ENCODE measurements at places on chromosomes 7 and 10.

GRCh38 chr10:21281765-21282484 is 243.6 kb downstream of the SKIDA1 start:
- no peak for DNase-seq

GRCh38 chr7:139981511-139981895 is 81.2 kb downstream of the PARP12 start:
- DNase-seq = no peak

DNA sequence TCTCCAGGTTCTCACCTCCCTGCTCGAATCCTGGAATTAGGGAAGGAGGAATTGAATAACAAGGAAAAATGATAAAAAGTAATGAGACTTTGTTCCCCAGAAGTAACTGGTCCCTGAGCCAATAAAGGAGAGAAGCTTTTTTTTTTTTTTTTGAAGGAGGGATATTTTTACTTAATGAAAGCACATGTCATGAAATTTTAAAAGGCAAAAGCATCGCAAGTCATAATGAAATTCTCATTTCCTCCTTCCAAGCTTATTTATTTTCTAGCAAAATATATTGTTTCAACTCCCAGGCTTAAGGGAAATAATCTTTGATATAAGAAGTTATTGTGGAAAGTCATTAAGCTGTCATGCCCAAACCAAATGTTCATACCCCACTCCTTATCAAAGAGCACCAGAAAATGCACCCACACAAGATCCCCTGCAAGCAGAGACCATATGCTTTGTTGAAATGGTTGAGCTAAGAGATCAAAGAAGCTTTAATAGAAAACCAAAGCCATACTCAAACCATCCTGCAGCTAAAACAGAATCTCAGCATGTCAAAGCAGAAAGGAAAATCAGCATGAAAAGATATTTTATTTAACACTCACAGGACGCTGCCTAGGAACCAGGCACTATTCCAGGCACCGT is 16.7 kb upstream of the ABCC2 start:
- peak; percentile 14 for DNase-seq

GRCh38 chr7:81500631-81501030 is 269.2 kb downstream of the HGF start:
- no peak for DNase-seq

DNA sequence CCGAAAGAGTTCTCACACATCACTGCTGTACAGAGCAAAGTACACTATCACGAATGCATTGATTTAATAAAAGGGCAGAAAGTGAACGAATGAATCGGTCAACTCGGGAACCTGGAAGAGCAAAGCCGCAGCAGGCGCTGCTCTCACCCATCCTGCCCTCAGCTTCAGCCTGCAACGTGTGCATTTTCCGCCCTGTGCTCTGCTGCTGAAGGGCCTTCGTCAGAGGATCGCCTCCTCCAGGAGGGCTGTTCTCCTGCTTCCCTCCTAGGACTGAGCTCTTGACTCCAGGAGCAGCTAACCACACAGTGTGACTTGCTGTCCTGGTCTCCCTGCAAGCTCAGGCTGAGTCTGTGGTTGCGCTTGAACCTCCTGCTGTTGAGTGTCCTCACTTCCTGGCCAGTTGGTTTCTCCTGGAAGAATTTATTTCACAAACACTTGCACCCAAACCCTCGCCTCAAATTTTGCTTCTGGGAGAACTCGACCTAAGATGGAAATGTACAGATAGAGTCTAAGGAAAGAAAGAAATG is 473.0 kb upstream of the KLF6 start:
- no peak for DNase-seq

DNA sequence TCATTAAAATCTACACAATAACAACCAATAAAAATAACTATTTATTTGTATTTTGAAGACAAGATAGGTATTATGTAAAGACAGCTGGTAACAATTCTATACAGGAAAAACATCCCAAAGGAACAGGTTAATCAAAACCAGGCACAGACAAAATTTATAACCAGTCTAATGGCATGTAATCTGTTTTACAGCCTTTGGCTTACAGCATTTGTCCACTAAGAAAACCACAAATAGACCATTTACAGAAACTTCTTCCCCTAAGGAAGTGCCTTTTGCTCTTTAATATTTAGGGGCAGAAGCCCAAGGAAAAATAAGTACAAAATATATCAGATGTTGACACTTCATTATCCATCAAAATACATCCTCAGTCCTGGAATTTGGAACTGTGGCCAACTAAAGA is 65.0 kb downstream of the SVIL start:
- no peak for DNase-seq

GRCh38 chr10:84605802-84606201 is 277.4 kb downstream of the CCSER2 start:
- no peak for DNase-seq

- no peak for DNase-seq
Observed at GRCh38 chr10:132755166-132755711, 30.7 kb downstream of the NKX6-2 start.

GRCh38 chr7:94300176-94300835 is 94.4 kb upstream of the COL1A2 start:
- no peak for DNase-seq

DNA sequence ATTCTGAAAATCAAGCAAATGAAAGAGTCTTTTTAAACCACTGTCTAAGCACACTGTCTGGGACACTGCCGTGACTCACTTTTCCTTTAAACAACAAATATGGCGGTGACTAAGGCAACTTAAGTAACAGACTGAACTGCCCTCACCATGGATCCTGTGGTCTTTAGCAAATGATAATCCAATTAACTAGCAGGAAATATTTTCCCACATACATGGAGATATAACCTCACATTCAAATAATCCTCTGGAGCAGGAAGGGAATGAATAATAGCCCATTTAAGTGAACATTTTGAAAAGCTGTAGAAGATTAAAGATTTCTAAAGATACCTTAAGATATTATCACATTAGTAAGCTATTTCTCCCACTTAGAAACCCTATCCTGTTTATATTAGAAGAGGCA is 40.3 kb upstream of the LRRC17 start:
- no peak for DNase-seq

GRCh38 chr10:71052076-71052660 is 160.2 kb upstream of the UNC5B start:
- no peak for DNase-seq

GRCh38 chr10:133258818-133259601 is 17.7 kb downstream of the ADAM8 start:
- DNase-seq = peak; percentile 93

DNA sequence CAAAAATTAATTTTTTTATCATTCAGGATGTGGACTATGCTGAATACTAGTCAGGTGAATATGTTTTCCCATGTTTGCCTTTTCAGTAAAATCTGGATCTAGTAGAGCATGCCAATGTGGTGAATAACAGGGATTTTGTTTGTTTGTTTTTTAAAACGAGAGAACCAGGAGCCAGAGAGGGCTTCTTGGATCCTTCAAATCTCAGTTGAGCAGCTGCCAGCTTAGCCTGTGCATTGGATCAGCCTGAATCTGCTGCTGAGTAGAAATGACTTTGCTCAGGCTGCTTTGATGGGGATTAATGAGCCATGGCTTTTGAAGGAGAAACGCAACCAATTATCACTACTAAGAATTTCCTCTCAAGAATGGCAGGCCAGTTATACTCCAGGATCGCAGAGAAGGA is 493.8 kb downstream of the ARL4A start:
- no peak for DNase-seq

DNA sequence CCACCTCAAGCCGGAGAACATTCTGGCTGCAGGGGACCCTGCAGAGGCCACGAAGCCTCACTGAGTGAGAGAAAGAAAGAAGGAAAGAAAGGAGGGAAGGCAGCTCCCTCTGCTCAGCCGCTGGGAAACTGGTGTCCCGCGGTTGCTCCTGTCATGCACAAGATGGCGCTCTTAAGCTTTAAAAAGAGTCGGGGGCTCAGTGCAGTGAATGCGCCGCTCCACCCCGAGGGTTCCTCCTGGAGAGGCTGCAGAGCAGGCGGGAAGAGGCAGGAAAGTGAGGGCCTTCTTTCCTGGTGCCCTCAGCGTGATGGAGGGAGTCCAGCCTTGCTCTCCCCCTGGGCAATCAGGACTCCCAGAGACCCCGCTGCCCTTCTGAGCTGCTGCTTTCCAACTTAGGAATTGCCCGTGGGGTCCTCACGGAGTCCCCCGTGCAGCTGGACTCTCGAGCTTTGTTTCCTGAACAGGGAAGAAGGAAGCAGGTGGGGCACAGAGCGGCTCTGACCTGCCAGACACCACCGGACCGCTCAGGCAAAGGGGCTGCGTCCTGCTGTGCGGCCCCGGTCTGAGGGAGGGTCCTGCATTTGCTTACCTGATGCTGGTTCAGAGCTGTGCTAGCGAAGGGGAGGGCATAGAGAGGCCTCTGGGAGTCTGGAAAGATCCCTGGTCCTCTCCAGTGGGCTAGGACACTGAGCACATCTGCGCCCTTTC is 141.9 kb upstream of the MKI67 start:
- DNase-seq = peak; percentile 30

GRCh38 chr10:80684259-80684658 is 146.6 kb downstream of the SH2D4B start:
- peak; percentile 63 for DNase-seq

GRCh38 chr10:49662169-49662830 is 17.2 kb upstream of the C10orf53 start:
- DNase-seq = no peak

GRCh38 chr10:6522230-6522629 is 57.8 kb downstream of the PRKCQ start:
- DNase-seq = no peak

DNA sequence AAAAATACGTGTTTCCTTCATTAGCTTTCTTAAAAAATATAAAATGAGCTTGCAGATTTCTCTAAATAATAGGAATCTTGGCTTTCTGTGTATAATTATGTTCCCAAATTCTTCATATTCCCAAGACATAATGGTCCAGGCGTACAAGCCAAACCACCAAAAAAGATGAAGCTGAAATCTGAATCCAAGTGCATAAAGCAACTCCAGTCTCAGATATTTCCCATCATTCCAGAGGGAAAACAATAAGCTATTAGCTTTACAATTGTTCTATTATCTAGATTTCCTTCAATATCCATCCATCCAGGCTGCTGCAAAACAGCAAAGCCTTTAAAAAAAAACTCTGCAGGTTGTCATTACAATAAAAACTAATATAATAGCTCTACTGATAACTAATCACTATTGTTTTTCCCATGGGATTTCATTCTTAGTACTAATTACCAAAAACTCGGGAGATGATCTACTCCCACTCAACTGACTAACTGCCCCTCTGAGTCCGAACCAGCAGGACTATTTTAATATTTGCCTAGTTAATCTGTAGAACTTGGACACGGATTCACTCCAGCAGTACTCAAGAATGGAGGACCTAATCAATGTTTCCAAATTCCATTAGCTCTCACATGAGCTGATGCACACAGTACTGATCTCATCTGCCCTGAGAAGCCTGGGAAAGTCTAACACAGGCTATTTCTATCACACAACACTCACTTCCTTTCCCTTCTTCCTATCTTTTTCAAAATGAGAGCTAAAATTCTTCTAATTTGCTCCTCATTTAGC is 108.9 kb upstream of the ASAH2 start:
- no peak for DNase-seq

GRCh38 chr10:104735036-104735756 is 94.1 kb downstream of the SORCS3 start:
- no peak for DNase-seq

DNA sequence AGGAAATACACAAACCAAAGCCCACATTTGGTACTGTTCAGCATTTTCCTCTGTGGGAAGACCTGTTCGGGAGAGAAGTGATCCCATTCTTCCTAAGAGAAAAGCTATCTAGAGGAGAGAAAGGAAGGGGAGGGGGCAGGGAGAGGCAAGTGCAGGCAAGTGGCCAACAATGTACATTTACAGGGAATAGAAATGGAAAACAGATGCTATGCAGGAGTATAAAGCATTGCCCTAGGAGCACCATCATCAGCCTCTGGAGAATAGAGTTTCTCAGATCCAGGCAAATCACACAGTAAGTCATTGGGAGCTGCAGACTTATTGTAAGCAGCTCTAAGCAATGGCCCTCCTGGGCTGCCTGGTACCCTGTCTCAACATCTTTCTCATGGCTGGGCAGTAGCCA is 424.4 kb upstream of the AUTS2 start:
- DNase-seq = no peak

- no peak for DNase-seq
Observed at GRCh38 chr10:95728526-95728925, 27.4 kb upstream of the ENTPD1 start.
